Activated CD8-positive, alpha-beta memory T cell treated with anti-CD3 and anti-CD28 coated beads for 48 hours (primary cell): ENCODE measurements at places on chromosomes 4 and X.
A peak's percentile ranks its signal among the peaks of the same experiment; 100 is the strongest.

GRCh38 chr4:159410891-159411290 lies 308.0 kb downstream of the RAPGEF2 start:
- no peak for DNase-seq

DNA sequence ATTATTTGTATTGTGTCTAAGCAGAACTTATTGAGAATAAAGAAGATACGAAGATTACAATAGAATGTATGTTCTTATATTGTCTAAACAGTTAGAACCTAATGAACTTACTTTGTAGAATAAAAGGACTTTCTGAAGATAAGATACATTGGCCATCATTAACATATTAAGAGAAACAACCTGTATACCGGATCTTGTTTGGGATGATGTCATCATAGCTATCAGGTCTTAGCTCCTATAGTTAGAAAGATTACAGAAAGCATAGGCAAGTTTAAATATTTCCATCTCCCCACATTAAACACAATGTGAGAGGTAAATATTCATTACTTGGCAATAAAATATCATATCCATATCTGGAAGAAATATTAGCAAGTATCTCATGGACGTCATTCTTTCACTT lies 282.3 kb downstream of the PACRGL start:
- DNase-seq: no peak

DNA sequence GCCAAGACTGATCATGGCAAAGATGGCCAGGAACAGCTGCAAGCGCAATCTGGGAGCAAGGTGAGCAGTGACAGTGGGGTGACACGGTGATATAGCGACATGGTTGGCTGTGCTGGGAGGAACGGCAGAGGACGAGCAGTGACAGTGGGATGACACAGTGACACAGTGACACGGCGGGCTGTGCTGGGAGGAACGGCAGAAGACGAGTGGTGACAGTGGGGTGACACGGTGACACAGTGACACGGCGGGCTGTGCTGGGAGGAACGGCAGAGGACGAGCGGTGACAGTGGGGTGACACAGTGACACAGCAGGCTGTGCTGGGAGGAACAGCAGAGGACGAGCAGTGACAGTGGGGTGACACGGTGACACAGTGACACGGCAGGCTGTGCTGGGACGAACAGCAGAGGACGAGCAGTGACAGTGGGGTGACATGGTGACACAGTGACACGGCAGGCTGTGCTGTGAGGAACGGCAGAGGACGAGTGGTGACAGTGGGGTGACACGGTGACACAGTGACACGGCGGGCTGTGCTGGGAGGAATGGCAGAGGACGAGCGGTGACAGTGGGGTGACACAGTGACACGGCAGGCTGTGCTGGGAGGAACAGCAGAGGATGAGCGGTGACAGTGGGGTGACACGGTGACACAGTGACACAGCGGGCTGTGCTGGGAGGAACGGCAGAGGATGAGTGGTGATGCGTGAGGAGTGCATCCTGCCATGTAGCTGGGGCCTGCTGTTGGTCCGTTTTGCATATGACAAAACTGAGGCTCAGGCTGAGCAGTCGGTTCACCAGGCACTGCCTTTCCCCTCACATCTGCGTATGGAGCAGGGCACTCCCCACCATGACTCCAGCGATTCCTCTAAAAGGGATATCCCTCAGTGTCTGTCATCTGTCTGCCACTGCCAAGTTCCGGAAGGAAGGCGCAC lies 36.0 kb upstream of the MXD4 start:
- DNase-seq: no peak

GRCh38 chr4:153931804-153932203 lies 142.9 kb upstream of the SFRP2 start:
- no peak for DNase-seq

- DNase-seq: no peak
These were observed 10.1 kb downstream of the AIFM1 start for GRCh38 chrX:130155564-130155963.

DNA sequence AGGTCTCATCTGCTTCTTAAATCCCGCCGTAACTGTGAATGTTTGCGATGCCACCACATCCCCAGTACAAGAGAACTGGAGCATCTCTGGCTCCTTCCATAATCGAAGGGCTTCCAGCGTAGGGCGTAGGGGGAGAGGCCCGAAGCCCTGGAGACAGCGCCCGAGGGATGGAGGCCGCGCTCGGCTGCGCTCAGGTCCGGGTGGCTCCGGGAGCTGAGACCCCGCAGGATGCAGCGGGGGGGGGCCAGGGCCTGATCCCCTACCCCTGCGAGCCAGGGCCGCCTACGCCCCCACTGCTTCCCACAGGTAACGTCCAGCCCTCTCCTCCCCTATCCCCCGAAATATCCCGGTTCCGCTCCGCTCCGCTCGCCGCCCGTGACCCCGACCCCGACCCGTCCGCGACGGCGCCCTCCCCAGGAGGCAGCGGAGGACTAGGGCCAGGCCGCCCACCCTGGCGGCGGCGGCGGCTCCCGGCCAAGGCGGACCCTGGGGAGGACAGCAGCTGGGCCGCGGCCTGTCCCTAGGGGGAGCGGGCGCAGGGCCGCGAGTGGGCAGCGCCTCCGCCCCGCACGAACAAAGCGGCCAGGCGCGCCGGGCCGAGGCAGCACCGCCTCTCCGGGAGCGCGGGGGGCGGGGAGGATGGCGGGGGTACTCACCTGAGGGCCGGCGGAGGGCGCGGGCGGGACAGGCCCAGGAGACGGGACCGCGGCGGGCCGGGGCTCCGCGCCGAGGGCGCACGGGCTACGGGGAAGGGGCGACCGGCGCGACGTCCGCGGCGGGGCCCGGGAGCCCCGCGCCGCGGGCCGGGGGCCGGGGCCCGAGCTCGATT lies 723 bp downstream of the WDFY3 start:
- no peak for DNase-seq

- DNase-seq: no peak
These were observed 14.3 kb downstream of the CBR4 start for GRCh38 chr4:168995537-168996295.

DNA sequence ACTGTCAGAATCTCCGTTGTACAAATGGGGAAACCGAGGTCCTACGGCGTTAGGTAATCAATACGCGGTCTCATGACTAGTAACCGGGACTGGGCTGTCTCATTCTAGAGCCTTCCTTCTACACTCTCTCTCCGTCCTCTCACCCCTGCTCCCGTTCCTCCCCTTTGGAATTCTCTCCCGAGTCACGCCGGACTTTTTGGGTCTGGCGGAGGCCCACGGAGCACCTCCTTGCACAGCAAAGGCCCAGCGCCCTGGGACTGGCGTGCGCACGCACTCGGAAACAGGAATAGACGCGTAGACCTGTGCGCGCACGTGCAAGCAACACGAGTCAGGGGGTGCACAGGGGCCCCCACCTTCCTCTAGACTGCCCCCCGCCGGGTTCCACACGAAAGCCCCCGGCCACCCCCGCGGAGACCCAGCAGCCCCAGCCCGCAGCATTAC lies 361 bp downstream of the QDPR start:
- peak; percentile 25 for DNase-seq

- no peak for DNase-seq
These were observed 3.7 kb upstream of the SPARCL1 start for GRCh38 chr4:87532907-87533306.

GRCh38 chr4:6362243-6362885 lies 92.7 kb downstream of the WFS1 start:
- no peak for DNase-seq

- no peak for DNase-seq
These were observed 14.3 kb upstream of the GCNA start for GRCh38 chrX:71563921-71564320.

GRCh38 chr4:157819693-157820464 lies 352.9 kb downstream of the GASK1B start:
- no peak for DNase-seq

DNA sequence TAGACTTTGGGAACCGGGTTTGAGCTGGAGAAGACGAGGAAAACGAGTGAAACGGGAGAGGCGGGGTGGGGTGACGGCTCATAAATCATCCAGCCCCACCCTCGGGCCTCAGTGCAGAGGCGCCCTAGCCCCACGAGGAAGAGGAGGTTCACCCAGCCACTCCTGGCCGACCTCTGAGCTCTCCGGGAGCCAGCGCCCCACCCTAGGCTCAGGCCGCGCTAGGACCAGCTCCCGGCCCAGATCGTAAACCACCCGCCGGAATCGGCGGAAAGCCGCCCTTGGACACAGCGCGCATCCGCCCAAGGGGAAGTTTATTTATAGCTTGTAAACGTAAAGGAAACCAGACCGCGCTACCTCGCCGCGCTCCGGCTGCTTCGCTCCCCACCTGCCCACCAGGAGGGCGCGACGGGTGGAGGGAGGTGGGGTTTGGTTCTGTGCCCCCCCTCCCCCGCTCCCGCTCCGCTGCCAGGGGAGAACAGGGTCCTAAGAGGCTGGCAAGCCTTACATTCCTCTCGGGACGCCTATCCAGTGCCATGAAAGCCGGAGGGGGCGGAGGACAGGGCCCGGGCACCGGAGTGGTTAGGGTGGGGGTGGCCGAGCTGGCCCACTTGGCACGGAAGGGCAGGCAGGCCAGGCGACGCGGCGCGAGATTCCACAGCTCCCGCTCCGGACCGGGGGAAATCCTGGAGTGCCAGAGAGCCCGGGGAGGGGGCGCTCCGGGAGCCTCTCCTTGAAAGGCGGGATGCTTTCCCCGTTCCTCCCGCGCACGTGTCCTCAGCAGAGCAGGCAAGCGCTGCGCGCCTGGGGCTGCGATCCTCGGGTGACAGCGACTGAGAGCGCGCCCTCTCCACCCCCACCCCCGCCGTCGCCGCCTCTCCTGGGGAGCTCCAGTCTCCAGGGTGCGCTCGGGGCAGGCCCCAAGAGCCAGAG lies 84.2 kb downstream of the BCOR start:
- no peak for DNase-seq

DNA sequence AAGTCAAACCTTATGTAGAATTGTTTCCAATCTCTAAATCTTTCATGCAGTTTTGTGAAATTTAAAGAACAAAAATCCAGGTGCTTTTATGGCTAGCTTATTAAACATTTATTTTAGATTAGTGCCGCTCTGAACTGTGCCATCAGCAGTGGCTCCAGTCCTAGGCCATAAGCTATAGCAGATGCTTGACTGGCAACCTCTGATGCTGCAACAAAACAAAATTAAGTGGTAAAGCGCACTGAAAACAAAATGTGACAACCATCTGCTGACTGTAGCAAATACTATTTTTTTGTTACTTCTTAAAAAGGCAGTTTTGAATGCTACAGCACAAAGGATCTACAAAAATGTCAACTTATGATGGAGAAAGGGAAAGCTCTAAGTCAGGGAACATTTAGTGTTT lies 237.4 kb downstream of the DCLK2 start:
- no peak for DNase-seq

GRCh38 chr4:19167311-19167710 lies 1084.4 kb upstream of the SLIT2 start:
- DNase-seq: no peak

GRCh38 chrX:147847999-147848398 lies 63.7 kb upstream of the FMR1 start:
- DNase-seq: no peak

DNA sequence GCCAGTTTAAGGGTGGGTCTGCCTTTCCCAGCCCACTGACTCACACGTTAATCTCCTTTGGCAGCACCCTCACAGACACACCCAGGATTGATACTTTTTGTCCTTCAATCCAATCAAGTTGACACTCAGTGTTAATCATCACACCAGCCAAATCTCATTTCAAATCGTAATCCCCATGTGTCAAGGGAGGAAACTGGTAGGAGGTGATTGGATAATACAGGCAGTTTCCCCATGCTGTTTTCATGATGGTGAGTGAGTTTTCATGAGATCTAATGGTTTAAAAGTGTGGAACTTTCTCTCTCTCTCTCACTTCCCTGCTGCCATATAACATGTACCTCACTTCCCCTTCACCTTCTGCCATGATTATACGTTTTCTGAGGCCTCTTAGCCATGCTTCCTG lies 647.2 kb upstream of the FRG1 start:
- no peak for DNase-seq

DNA sequence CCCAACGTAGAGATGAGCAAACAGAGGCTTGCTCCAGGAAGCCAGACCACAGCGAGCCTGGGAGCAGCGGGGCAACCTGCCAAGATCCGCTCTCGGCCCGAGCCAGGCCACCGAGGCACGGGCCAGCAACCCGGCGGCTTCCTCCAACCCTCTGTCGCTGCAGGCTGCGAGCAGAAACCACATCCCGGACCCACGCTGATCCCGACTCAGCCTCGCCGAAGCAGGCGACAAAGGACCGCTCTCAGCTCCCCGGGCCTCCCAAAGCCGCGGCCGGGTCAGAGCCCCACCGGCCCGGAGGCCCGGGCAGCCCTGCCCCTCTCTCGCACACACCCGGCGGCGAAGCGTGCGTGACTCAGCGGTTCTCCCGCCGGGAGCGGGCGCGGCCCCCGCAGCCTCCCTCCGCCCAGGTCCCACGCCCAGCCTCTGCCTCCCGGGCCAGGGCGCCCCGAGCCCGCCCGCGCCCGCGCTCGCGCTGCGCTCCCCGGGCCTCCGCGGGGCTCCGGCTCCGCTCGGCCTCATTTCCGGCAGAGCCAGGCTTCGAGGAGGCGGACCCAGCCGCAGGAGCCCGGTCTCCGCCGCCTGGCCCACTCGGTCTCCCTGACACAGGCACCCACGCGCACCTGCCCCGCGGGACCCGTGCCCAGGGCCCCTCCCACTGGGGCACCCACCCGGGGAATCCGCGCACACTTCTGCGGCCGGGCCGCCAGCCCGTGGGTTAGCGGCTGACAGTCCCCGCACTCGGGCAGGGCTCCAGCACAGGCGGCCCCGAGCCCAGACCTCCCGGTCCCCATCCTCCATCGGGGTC lies 1.7 kb downstream of the PPP2R2C start:
- no peak for DNase-seq

DNA sequence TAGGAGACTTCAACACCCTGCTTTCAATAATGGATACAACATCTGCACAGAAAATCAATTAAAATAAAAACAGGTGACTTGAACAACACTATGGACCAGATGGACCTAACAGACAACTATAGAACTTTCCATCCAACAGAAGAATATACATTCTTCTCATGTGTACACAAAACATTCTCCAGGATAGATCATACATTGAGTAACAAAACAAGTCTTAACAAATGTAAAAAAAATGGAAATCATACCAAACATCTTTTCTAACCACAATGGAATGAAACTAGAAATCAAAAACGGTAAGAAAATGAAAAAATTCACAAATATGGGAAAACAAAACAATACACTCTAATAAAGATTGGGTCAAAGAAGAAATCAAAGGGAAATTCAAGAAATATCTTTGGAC lies 24.7 kb downstream of the CYP2U1 start:
- DNase-seq: no peak

GRCh38 chr4:48058617-48059530 lies 42.3 kb downstream of the NIPAL1 start:
- DNase-seq: no peak

DNA sequence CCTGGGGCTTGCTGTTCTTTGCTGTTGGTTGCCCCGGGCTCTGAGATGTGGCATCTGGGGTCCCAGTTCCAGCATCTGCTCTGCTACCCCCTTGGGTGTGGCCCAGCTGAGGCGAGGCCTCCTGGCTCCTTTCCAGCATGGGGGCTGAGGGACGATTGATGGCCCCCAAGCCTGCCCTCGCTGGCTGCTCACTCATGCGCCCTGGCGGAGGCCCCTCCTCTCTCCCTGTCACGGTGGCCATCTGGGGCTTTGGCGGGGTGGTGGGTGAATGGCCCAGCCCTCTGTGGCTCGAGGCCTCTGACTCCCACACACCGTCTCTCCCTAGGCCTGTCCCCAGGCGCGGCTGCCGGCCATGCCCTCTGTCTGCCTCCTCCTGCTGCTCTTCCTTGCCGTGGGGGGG lies 1.8 kb downstream of the PLXNA3 start:
- no peak for DNase-seq
